Pulmonary artery endothelial cell (primary cell): ENCODE measurements at places on chromosomes 7 and 10. TPM values are rescaled to one million over a fixed set of nuclear protein-coding genes. Genes with fewer than 3 reads are reported as not detected.

LBX1 gene
- not detected in 2 replicates for total RNA-seq

NAT16 gene
- total RNA-seq = not detected in 2 replicates

ATRNL1 gene
- 0.07 and 0.53 TPM in 2 replicates for total RNA-seq

CCL26 gene
- total RNA-seq = not detected in 2 replicates

GTF2IRD1 gene
- total RNA-seq = 5.4 and 6.7 TPM in 2 replicates

GBX1 gene
- total RNA-seq = not detected in 2 replicates

GRCh38 chr7:132433301-132433700 is 143.0 kb downstream of the PLXNA4 start:
- DNase-seq = no peak

DNA sequence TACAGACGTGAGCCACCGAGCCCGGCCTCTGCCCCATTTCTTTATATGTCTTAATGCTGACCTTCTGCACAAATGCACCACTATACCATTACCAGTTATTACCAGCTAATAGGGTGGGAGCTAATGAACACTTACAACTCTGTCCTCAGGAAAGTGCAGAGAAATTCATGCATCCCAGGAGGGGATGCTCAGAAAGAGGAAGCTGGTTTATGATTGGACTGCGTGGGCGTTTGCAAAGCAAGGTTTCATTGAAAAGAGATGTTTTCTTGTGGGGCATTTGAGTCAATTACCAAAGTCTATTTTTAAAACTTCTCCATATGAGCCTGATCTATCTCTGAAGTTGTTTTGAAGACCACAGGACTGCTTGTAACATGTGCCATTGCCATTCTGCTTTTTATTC is 417.7 kb upstream of the CELF2 start:
- no peak for DNase-seq

GRCh38 chr7:71539615-71540014 is 407.7 kb downstream of the GALNT17 start:
- no peak for DNase-seq

DNA sequence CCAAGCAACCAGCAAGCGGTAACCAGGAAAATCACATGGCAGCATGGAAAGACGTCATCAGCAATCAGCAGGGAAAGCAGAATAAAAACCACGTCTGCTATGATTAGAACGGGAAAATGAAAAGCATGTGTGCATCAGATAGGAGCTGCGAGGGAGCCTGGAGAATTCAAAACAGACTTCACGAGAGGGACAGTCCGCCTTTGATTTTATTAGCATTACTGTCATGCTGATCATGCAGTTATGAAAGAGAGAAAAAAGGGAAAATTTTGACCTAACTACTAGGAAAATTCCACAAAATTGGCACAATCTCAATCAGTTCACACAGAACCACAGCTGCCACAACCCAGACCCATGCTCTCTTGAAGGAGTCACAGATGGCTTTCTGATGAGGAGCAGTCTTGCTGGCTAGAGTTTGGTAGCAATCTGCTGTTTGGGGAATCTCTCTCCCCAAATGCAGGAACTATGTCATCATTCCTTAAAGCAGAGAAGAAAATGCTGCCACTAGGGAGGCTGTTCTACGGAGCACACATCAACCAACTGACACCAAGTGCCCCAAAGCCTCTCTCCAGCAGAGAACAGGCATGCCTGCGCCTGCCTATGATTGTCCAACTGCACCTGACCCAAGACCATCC is 295.9 kb downstream of the TNS3 start:
- DNase-seq = no peak

DNA sequence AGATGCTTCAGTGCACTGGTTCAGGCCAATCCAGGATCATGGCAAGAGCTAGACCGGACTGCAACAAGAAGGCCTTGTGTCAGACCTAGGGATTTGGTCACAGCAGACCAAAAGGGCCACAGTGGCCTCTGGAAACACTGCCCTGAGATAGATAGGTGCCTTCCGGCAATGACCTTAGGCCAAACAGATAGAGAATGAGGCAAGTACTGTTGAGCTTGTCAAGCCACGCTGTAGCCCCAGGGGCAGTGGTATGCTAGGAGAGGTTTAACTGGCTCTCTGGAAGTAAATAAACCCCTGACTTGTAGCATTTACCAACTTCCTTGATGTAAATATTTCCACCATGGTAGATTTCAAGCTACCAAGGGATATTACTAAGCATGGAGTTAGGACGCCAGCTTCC is 197.5 kb downstream of the GRID1 start:
- no peak for DNase-seq

- DNase-seq = no peak
Measured at GRCh38 chr10:9950070-9950469, 1067.6 kb upstream of the CELF2 start.

DNA sequence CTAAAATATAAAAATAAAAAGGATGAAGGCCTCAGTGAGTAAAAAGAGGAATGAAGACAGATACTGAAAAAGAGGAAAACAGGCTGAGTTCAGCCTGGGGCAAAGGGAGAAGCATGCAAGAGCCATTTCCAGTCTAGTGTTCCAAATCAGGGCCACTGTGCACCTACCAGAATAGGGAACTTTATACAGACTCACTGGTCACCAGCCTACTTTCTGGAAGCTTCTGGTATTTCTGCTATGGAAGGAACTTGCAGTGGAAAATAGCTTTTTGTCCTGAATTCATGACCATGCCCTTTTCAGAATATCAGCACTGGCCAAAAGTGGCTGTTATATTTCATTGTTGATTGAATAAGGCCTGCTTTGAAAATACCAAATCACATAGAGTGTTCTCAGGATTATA is 28.8 kb downstream of the ABRAXAS2 start:
- DNase-seq = no peak
